ENCODE measurements at places on chromosomes 11 and 22.

- DNase-seq: no peak
These were observed 32.1 kb upstream of the WNT7B start for GRCh38 chr22:46008836-46009596.

GRCh38 chr11:123111465-123111864 is 49.5 kb upstream of the HSPA8 start:
- DNase-seq: no peak

- DNase-seq: peak; percentile 77
These were observed 8.4 kb downstream of the FAM118A start for GRCh38 chr22:45318168-45318557.

GRCh38 chr11:44971185-44971584 is 20.5 kb upstream of the TP53I11 start:
- no peak for DNase-seq

Data from activated T-helper 1 cell treated with anti-CD3 and anti-CD28 coated beads, Interleukin-2, amount 50 U/mL, for 16 hours (primary cell).